ENCODE measurements at places on chromosomes 3 and 15.

DNA sequence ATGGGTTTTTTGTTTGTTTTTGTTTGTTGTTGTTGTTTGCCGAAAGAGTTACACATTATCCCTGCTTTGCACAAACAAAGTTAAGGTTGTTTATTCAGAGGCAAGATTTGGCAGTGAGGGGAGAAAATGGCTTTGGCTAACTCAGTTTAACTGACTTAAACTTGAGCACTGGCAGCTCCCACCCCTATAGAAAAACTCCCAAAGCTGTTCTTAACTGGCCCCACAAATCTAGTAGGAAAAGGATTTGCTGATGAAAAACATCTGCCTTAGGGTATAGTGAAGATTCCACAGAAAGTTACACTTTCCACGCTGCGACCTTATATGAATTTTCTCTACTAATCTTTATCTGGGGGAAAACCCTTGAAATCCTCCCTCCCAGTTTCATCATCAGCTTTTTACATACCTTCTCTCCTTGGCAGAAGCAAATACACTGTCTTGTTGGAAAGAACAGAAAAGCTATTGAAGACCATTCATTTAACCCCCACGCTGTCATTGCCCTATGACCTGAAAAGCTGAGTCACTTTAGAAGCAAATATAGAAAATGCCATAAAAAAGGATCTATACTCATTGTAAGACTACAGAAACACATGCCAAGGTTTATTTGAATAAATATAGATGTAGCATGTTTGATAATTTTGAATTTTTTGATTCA, 551.7 kb downstream of the NR2F2 start:
- DNase-seq: no peak

DNA sequence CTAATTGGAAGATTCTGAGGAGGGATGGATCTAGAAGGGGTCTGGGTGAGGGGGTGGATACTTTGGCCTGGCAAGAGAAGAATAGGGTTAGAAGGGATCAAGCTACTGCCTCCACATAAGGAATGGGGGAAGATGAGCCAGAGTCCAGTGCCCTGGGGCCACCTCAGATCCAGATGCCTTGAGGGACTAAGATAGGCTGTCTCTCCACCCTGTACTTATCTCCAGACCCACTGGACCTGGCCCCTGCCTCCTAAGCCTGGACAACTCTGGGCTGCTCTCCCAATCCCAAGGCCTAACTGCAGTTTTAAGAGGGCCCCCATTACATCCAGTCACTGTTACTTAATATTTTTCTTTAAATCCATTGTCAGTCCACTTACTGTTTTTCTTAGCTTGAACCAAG, 2.0 kb downstream of the DVL3 start:
- no peak for DNase-seq

DNA sequence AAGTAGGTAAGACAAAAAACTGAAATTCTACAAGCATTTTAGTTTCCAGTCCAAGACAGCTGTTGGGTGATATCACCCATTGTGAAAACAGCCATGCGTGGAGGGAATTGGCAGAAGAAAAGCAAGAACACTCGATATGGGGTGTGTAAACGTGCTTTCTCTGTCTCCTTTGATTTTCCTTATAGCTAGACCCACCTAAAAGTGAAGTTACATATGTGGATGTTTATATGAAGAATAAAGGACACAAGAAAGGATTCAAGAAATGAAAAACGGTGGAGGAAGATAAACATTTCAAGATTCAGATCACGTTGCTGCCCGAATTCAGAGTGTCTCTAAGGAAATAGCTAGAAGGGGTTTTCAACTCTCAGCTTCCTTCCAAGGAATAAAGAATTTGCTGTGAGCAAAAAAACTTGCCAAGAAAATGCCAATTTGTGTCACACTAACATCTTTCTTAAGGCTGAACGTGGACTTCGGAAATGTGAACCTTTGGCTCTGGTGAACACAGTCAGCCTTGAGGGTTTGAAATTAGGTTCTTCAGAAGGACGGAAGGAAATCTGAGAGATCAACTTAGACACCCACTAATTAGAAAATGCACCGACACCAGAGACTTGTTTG, 269.0 kb upstream of the ADAMTS9 start:
- no peak for DNase-seq

GRCh38 chr15:78360958-78361718, 21.0 kb downstream of the CRABP1 start:
- no peak for DNase-seq

DNA sequence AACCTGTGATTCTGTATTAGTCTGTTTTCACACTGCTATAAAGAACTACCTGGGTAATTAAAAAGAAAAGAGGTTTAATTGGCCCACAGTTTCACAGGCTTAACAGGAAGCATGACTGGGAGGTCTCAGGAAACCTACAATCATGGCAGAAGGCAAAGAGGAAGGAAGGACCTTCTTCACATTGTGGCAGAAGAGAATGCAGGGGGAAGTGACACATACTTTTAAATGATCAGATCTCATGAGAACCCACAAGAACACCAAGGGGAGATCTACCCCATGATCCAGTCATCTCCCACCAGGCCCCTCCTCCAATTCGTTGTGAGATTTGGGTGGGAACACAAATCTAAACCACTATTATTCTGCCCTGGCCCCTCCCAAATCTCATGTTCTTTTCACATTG, 6.1 kb downstream of the ZKSCAN7 start:
- DNase-seq: no peak

GRCh38 chr15:98956796-98957553, 50.6 kb downstream of the PGPEP1L start:
- no peak for DNase-seq

DNA sequence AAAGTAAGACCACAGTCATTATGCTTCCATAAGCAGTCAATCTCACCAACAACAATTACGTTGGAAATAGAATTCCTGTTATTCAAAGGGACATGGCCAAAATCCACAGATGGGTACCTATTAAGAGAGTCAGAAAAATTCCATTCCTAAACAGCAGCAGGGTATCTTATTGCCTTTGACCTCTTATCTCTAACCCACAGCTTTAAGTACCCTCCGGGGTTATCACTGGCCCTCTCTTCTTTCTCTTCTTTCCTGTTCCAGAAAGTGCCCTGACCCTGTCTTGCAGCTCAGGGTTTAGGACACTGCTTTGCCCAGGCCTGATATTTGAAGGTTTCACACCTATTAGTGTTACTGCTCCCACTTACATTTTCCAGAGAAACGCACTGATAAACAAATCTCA, 428.7 kb downstream of the TBC1D5 start:
- DNase-seq: no peak

DNA sequence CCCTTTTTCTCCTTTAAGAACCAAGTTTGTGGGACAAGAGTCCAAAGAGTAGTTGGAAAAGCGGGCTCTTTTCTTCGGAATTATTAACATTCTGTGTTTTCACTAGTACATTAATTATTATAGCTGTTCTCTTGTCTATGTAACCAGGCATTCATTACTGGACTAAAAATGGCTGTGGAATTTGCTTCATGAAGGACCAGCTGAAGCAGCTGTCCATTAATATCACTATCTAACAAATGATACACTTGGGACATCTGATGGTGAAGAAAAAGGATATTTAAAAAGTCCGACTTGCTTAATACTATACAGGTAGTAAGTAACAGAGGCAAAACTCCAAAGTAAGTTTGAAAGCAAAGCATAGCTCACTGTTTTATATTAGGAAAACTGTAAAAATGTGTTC, 728.9 kb upstream of the DPPA4 start:
- no peak for DNase-seq

DNA sequence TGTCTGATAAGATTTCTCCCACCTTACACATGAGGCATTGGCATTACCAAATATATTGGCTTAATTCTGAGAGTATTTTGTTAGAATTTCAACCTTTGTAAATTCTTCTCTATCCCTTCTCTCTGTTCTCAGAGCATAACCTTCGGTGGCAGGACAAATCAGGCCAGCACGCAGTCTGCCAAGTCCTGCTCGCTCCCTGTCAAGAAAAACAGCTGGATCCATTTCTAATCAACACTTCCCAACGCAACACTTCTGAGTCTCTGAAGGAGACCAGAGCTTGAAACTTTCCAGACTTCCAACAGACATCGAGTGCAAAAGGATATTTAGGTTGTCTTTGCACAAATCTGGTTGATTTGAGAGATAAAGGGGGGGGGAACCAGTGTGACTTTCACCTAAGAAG, 125.7 kb downstream of the SV2B start:
- no peak for DNase-seq

DNA sequence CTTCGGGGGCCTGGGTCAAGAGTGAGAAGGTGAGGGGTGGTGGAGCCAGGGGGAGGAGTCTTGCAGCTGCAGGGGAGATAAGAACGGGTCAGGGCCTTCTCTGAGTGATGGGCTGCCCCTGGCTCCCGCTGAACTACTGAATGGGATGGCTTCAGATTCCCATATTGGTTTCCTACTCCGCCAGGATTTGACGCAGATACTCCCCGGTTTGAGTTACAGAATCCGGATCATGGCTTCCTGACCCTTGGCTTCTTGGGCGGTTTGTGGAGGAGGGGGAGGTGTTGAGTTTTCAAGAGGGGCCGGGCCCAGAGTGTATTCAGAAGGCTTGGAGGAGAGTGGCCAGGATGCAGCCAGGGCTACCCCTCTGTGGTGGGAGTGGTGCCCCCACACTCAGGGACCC, 119.9 kb upstream of the ATP2B2 start:
- DNase-seq: peak; percentile 46

- peak; percentile 59 for DNase-seq
Observed at GRCh38 chr3:119240101-119240590, 532 bp downstream of the B4GALT4 start.

- DNase-seq: no peak
Observed at GRCh38 chr15:63104727-63105126, 16.9 kb upstream of the LACTB start.

- no peak for DNase-seq
Observed at GRCh38 chr15:60751985-60752952, 273.3 kb upstream of the ICE2 start.

DNA sequence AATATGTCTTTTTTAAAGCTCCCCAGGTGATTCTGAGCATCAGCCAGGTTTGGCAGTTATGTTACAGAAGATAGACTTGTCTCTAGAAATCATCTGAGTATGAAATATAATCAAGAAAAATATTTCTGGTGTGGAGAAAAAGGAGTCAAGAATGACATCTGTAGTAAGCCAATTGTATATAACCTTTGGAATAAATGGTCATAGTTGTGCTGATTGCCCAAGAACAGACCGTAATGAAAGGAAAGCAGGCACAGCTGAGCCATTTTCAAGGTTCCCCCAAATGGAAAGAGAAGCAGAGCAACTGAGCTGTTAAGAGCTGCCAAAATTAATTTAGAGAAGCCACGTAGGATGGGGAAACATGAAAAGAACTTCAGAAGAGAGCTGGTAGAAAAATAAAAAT, 26.6 kb downstream of the GOLM2 start:
- DNase-seq: no peak

DNA sequence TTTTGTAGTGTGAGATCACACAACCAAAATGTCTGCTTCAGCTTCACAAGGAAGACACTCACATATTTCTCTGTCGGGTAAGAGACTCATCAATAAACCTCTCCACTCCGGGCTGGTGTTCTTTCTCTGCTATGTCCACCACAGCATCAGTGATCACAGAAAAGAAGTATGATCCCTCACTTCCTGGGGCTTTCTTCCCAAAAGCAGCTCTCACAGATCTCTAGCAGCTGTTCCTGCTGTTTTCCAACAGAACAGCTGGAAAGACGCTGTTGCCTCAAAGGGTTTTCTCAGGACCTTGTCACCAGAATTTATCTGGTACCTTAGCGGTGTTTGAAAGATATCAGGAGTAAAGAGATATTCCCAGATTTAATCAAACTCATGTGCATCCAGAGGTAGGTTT, 46.4 kb downstream of the GATM start:
- DNase-seq: no peak

DNA sequence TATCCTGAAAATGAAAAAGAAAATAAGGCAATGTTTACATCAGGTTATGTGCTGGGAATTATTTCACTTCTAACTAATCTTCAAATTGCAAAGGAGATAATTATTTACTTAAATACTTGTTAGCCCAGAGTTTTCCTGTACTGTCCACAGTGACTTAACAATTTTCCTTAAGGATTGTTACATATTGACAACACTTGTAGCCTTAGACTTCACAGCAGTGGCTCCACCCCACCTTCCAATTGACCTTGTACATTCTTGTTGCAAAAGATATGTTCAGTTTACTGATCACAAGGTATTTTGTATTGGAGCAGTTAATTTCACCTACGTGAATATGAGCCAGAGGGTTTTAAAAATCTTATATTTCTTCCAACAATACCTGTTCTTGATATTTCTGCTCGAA, 376.9 kb downstream of the CNTN6 start:
- no peak for DNase-seq

- peak; percentile 50 for DNase-seq
Observed at GRCh38 chr3:150761831-150762661, 923 bp downstream of the SIAH2 start.

DNA sequence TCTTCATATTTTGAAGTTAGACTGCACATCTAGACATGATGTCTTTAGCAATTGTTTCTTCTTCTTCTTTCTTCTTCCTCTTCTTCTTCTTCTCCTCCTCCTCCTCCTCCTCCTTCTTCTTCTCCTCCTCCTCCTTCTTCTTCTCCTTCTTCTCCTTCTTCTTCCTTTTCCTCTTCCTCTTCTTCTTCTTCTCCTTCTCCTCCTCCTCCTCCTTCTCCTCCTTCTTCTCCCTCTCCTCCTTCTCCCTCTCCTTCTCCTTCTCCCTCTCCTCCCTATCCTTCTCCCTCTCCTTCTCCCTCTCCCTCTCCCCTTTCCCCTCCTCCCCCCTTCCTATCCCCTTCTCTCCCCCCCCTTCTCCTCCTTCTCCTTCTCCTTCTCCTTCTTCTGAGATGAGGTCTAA, 21.9 kb downstream of the TCF12 start:
- no peak for DNase-seq

- no peak for DNase-seq
Observed at GRCh38 chr15:52796753-52797520, 6.8 kb upstream of the ONECUT1 start.

DNA sequence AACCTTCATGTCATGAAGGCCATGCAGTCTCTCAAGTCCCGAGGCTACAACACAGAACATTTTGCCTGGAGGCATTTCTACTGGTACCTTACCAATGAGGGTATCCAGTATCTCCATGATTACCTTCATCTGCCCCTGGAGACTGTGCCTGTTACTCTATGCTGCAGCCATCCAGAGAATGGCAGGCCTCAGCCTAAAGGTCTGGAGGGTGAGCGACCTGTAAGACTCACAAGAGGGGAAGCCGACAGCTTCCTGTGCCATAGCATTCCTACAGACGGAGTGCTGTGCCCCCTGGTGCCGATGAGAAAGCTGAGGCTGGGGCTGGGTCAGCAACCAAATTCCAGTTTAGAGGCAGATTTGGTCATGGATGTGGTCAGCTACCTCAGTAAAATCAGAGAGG, 51.3 kb upstream of the CADPS start:
- peak; percentile 6 for DNase-seq

- DNase-seq: no peak
Observed at GRCh38 chr3:46921871-46922271, 44.4 kb downstream of the PTH1R start.

- DNase-seq: no peak
Observed at GRCh38 chr3:47000922-47001730, 21.7 kb downstream of the NBEAL2 start.
